ENCODE measurements at places on chromosomes 1 and 21.

GRCh38 chr1:12380326-12381249, 150.8 kb downstream of the VPS13D start:
- DNase-seq, result no peak

- DNase-seq, result peak; percentile 53
Observed at GRCh38 chr1:75632350-75632949, 21.5 kb upstream of the SLC44A5 start.

- DNase-seq, result no peak
Observed at GRCh38 chr1:230758709-230759368, 11.7 kb downstream of the CAPN9 start.

GRCh38 chr1:156241926-156242325, at the start of gene BGLAP:
TSS of gene BGLAP (plus strand) at chr1:156242184. CDS start at chr1:156242232, 48 bp downstream.
- DNase-seq, result no peak

DNA sequence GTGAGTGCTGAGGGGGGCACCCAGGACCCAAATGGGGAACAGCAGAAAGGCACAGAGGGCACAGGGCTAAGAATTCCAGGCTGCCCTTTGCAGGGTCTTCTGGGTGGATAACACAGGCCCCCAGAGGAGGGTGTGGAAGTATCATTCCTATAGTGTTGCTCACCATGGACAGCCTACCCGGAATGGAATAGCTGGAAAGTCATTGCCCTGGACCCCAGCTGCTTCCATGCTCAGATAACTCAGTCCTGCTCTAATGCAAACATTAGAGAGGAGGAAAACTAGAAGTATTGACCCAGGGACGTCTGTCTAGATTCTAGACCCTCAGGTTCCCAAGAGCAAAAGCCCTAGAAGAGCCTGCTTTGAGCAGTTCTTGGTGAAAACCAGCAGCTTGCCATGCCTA, 24.7 kb downstream of the SLC6A17 start:
- no peak for DNase-seq

DNA sequence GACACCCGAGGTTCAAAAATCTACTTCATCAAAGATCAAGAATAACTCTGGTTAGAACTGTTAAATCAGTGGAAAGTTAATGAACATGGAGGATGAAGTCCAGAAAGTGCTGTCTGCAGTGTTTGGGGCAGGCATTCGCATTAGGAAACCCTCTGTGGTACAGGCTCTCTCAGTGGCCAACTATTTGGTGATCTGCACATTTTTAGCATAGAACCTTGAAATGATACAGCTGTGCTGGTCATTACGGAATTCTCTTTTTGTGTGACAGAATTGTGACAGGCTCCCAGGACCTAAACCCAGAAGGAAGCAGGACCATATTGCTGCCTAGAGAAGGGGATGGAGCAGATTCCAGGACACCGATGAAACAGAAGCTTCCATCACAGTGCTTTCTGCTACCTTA, 89.0 kb downstream of the SLC45A1 start:
- no peak for DNase-seq

- no peak for DNase-seq
Observed at GRCh38 chr1:114075105-114075504, 78.6 kb downstream of the SYT6 start.

DNA sequence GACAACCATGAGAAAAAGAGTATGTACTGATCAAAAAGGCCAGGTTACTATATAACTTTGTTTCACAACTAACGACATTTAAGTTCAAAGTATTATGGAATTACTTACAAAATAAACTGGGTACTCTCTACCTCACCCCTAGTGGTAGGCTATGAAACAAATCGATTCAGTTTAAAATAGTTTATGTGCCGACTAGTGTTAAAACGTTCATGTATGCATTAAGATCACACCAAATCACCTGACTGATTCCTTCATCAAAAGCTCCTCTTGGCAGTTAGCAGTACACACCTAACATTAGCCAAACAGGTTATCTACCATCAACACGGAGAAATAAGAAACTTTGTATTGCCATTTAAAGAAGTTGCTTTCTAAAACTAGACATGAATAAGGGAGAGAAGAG, 137.1 kb downstream of the AKT3 start:
- peak; percentile 12 for DNase-seq

DNA sequence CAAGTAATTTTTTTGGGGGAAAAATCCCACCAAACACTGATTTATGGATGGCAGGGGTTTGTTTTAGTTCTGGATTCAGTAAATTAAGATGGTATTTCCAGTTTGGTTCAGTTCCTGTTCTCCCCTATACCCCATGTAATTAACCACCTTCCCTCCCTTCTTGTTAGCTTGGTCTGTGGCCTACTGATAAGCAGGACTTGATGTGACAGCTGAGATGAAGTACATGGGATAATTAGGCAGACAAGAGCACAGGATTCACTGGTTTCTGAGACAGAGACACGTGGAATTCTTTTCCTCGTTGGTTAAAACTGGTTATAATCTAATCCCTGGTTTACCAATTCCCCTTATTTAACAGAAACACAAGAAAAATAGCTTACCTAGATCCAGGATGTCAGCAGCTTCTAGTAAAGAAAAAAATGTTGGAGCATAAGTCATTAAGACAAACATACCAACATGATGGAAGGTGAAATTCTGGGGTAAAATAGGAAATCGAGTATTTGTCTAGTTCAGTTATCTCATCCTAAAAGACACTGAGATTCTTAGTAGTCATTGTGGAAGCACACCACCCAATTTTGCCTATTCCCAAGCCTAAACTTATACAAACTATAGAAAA, 81.5 kb downstream of the SCMH1 start:
- no peak for DNase-seq

DNA sequence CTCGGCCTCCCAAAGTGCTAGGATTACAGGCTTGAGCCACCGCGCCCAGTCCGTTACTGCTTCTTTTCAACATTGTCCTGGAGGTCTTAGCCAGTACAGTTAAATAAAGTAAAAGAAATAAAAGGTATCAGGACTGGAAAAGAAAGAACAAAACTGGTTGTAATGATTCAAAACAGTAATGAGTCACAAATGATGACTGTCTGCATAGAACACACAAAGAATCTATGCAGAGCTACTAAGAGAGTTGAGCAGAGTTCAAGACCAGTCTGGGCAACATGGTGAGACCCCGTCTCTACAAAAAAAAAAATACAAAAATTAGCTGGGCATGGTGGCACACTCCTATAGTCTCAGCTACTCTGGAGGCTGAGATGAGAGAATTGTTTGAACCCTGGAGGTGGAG, 23.4 kb downstream of the BCAR3 start:
- DNase-seq, result no peak

DNA sequence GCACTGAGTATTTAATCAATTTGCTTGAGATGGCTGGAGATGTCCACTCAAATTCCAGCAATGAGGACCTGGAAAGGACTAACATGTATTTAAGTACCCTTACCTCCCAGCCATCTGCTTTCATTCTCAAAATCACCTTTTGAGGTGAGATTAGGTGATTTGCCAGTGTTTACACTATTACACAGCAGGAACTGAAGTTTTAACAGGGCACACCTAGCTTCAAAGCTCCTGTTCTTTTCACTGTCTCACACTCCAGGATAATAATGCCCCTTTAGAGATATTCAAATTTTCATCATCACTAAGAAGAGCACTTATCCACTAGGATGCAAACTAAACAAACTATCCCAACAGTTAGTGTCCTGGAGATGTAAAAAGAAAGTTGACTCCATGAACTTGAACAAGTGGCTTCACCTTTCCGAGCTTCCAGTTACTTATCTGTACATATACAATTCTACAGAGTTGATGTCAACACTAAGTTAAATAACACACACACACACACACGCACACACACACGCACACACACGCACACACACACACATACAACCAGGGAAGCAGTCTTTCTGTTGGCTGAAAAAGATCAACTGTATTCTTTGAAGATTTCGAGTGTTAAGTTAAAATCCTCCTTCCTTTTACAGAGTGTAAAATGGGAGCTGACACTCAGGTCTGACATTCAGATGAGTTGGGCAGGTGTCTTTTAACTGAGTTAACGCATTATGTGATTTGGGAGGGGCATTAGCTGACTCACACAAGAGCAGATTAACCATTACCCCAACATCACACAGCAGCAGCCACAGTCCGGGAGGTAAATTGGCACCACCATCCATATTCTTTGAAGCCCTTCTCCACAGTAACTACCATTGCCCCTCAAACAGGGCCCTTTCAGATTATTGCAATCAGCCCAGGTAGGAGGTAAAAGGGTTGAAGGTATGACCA, 15.5 kb upstream of the JAK1 start:
- no peak for DNase-seq

Measured in RKO (cell line).